ENCODE measurements at places on chromosomes 12 and 14.
A peak's percentile ranks its signal among the peaks of the same experiment; 100 is the strongest.

DNA sequence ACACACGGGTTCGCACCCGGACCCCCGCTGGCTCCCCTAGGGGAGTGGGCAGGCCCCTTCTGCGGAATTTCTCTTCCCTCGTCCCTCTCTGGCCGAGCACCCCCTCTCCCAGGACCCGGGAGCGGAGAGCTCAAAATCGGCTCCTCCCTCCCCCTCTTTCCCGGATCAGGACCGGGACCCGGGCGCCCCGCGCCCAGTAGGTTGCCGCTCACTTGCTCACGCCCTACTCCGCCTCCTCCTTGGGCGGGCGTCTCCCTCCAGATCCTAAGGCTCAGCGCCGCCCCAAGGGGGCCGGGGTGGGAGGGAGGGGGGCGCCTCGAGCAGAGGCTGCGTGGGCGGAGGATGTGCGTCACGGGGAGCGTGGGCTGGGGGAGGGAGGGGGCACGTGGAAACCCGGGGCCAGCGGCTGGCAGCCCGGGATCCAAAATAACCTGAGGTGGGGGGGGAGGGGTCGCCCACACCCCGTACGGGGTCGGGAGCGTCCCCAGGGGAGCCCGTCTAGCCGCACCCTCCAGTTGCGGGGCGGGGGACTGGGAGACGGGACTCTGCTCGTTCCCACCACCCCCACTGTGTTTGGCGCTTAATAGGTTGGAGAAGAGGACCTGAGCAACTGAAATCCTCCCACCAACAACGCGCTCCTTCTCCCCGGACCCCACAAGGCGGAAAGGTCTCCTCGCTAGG lies 1.8 kb upstream of the NAB2 start:
- peak; percentile 70 for DNase-seq

- DNase-seq: no peak
Observed at GRCh38 chr14:77338302-77338701, 17.5 kb downstream of the GSTZ1 start.

- DNase-seq: no peak
Observed at GRCh38 chr12:131929581-131930456, 743 bp downstream of the PUS1 start.

DNA sequence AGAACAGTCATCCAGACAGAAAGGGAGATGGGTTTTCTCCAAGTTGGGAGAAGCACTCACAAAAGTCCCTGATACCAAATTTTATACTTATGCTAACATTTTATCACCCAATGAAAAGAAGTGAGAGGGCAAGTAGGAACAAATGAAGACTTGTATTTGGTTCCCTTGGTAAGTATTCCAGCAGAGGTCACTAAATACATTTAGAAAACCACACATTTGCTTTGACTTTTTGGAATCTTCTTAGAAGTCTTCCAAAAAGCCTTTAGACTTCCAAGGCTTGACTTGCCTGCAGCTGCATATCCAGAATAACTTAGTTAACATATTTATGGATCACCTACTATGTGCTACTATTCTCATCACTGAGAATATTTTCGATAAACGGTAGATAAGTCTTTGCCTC lies 3.1 kb upstream of the GYS2 start:
- peak; percentile 9 for DNase-seq

DNA sequence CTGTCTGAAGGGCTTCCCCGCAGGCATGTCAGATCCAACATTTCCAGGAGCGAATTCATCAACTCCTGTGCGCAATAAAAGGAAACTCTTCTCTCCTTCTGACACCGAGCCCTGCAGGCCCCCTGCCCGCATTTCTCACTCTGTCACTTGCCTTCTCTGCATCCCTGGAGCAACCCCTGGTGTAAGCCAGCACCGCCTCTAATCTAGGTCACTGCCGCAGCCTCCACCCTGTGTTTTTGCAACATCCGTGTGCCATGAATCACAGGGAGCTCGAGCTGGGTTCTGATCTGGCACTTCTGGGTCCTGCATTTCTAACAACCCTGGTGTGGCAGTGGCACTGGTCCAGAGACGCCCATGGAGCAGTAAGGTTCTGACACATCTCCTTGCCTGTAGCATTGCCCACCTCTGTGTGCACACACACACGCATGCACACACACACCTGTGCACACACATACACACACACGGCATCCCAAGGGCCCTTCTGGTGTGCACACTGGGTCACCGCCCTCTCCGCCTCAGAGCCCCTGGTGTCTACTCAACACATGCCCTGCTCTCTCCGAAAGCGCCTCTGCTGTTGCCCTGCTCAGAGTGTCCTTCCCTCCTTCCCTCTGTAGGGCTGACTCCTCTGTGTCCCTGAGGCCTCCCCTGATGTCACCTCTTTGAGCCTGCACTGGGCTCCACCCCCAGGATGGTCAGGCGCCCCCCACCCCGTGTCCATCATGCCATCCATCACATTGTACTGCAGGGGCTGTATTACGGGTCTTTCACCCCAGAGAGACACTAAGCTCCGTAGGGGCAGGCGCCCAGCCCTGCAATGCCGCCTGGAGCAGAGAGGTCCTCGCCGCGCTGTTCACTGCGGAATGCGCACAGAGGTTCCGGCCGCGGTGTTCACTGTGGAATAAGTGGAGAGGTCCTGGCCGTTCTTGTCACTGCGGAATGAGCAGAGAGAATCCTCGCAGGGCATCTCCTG lies 111.4 kb upstream of the SFSWAP start:
- no peak for DNase-seq

- no peak for DNase-seq
Observed at GRCh38 chr12:29039013-29039412, 110.1 kb upstream of the FAR2 start.

DNA sequence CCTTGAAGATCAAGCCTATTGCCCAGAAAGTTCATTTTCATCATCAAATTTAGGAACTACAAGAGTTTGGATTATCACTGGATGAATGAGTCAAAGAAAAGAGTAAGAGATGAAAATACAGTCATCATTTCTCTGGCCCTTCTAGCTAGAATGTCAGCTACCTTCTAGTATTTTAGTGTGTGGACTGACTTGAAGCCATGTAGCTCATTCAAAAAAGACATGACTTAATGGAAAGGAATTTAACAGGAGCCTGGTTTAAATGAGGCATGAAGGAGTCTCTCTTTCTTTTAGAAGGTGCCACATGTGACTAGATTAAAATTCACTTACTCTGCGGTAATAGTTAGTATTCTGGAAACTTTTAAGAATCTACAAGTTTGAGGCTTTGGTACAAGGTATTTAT lies 7.1 kb downstream of the PTHLH start:
- no peak for DNase-seq

- no peak for DNase-seq
Observed at GRCh38 chr14:69532561-69533340, 41.9 kb downstream of the CCDC177 start.

DNA sequence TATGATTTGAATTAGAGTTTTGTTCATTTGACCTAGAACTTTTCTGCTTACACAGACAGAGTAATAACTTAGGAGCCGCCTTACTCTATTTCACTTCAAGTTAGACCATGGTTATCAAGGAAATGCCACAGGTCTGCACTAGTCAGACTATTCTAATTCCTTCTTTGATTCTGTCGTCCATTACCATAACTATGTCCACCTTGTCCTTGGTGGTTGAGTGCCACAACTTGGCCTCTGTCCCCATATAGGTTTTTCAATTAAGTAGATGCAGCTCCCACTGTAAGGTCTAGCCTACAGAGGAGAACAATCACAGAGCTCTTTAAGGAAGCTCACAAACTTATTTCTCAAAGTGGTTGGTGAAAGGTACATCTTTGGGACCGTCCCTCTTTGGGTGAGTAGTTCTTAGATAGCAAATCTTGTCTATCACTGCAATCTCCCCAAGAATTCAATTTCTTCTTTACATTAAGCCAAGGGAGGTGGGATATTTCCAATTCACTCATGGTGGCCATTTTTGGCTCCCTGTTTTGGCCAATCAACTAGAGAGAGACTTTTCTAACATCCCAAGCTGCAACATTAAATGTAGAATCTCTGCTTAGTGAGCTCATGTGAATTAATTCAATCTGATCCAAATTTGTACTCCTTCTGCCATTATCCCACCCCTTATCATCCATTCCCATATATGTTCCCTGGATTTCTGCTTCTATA lies 434.6 kb downstream of the ADAMTS20 start:
- no peak for DNase-seq

DNA sequence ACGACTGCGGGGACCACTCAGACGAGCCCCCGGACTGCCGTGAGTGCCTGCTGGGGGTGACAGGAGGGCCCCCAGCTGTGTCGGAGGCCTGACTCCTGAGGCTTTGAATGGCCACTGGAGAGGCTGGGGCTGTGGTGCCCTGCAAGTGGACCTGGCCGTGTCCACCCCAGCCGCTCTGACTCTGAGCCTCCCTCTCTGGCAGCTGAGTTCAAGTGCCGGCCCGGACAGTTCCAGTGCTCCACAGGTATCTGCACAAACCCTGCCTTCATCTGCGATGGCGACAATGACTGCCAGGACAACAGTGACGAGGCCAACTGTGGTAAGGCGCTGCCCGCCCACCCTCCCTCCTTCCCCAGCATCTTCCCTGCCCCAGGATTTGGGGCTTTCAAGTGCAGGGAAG lies 16.1 kb upstream of the NXPH4 start:
- DNase-seq: no peak

DNA sequence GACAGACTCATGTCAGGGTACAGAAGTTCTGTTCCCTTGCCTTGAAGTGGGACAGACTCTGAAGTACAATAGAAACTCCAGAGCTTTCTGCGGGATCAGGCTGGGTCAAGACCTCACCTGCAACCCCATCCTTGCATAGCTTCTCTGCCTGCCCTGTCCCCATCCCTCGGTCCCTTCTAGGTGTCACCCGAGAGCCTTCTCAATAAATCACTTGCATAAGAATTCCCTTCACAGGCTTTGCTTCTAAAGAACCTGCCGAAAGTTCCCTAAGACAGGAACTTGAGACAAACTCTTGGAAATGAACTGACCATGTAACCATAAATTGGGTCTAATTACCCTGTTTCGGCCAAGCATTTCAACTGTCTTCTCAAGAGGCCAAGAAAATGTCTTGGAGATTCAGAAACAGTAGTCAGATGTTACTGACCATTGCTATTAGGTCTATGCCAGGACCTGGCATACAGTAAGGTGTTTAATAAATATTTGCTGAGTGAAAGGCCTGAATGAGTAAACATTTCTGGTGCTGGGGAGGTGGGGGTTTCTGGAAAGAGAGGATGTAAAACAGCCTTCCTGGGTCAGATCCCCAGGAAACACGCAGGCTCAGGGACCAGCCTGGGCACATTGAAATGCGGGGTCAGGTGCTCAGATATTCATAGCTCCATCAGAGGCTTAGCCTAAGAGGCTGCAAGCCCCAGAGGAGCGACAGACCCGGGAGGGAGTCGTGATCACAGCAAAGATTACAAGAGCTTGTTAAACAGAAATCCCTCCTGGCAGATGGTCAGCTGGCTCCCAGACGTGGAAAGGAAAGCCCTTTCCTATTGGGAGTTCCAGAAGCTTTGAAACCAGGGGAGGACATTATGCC lies 226.2 kb upstream of the LHX5 start:
- DNase-seq: no peak

- DNase-seq: no peak
Observed at GRCh38 chr14:65159281-65160062, 57.2 kb upstream of the MAX start.

GRCh38 chr14:53151523-53152183 lies 1.5 kb downstream of the DDHD1 start:
- DNase-seq: peak; percentile 32

- DNase-seq: no peak
Observed at GRCh38 chr14:22268875-22269274, 320.1 kb downstream of the DAD1 start.

DNA sequence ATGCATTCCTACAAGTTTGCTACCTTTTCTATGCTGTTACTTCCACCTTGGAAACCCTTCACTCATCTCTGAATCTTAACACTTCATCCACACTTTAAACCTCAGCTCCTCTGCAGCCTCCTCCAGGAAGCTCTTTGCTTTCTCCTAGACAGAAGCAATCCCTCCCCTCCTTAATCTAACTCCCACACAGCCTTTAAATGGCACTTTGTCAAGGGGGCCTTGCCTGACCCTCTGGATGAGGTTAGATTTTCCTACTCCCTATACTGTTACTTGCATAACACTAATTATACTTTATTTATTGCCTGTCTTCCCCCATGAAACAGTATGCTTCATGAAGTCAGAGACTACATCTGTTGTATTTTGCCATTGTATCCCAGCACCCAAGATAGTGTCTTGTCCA lies 394.6 kb downstream of the MED13L start:
- DNase-seq: no peak

GRCh38 chr12:27112871-27113270 lies 30.5 kb upstream of the C12orf71 start:
- no peak for DNase-seq

GRCh38 chr12:78562368-78563205 lies 302.0 kb upstream of the SYT1 start:
- DNase-seq: peak; percentile 26

GRCh38 chr14:105867961-105868599 lies 341.7 kb downstream of the TMEM121 start:
- no peak for DNase-seq

DNA sequence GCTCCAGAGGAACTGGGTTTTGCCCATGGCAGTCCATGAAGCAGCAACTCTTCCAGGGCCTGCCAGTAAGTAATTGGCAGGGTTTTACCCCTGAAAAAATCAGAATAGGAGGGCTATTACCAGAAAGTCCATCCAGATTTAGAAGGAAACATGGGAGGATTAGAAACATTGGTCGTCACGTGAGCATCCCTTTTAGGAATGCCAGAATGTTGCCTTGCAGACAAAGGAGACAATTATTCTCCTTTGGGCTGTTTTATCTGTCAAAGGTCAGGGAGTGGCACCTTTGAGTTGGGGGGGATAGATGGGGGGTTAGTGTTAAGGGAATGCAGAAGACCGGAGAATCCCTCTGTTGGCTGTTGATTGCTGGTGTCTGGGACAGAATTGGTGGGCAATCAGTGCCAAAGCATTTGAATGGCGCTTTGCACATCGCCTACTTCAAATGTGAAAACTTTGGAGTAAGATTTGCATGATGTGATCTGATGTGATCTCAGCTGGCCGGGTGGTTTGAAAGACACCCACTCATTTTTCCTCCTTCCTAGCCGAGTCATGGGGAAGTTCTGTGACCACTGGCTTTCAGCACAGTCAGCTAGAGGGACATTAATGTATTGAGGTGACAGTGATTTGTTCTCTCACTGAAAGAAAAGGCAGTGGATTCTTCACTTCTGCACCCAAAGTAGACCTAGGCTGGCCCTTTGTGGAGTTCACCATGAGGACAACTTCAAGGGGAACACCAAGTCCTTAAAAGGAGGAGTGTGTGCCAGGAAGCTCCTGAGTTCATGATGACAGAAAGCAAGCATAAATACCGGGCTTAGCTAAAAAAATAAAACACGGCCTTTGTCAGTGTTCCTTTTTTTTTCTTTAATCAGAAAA lies 31.4 kb downstream of the FLVCR2 start:
- DNase-seq: peak; percentile 20

GRCh38 chr14:93975791-93976476 lies 436 bp downstream of the ASB2 start:
- peak; percentile 36 for DNase-seq

GRCh38 chr12:120846721-120847120 lies 57.4 kb downstream of the SPPL3 start:
- no peak for DNase-seq
